B cell (primary cell): ENCODE measurements at places on chromosomes 1 and 21. TPM values are rescaled to one million over a fixed set of nuclear protein-coding genes. Genes with fewer than 3 reads are reported as not detected.

The TMEM59 gene
- polyA plus RNA-seq: 61.8 and 66.3 TPM in 2 replicates

The CR1 gene
- polyA plus RNA-seq: 22.0 and 26.4 TPM in 2 replicates

The ABCA4 gene
- not detected in 2 replicates for polyA plus RNA-seq

The RHOU gene
- polyA plus RNA-seq: 0.09 and 0.12 TPM in 2 replicates

The NES gene
- not detected in 2 replicates for polyA plus RNA-seq

The FDPS gene
- polyA plus RNA-seq: 88.3 and 100 TPM in 2 replicates

The F13B gene
- not detected in 2 replicates for polyA plus RNA-seq

The BRDT gene
- not detected in 2 replicates for polyA plus RNA-seq

The DENND2D gene
- polyA plus RNA-seq: 40.1 and 48.0 TPM in 2 replicates

The RGS18 gene
- 0.09 and 0.71 TPM in 2 replicates for polyA plus RNA-seq

The LRRC7 gene
- not detected in 2 replicates for polyA plus RNA-seq

The SH3BGR gene
- 0.21 and 1.1 TPM in 2 replicates for polyA plus RNA-seq

The KLHDC8A gene
- polyA plus RNA-seq: 0.56 and 0.60 TPM in 2 replicates

The ATP6V1G3 gene
- polyA plus RNA-seq: not detected in 2 replicates

The PYHIN1 gene
- polyA plus RNA-seq: 5.5 and 8.6 TPM in 2 replicates

The CACNA1S gene
- not detected in 2 replicates for polyA plus RNA-seq

The NGF gene
- not detected in 2 replicates for polyA plus RNA-seq

The PROX1 gene
- 0.24 and 0.91 TPM in 2 replicates for polyA plus RNA-seq

The DISP1 gene
- polyA plus RNA-seq: 6.0 and 6.6 TPM in 2 replicates

The RGL1 gene
- 0.09 and 0.12 TPM in 2 replicates for polyA plus RNA-seq

The KRTAP12-3 gene
- not detected in 2 replicates for polyA plus RNA-seq

The OR2M3 gene
- polyA plus RNA-seq: not detected in 2 replicates

The AVPR1B gene
- not detected in 2 replicates for polyA plus RNA-seq

The CLCNKB gene
- not detected in 2 replicates for polyA plus RNA-seq

The FAM72B gene
- polyA plus RNA-seq: 0.45 and 0.52 TPM in 2 replicates

The LHX8 gene
- polyA plus RNA-seq: not detected in 2 replicates

The SERTAD4 gene
- not detected in 2 replicates for polyA plus RNA-seq

The IL12RB2 gene
- polyA plus RNA-seq: not detected in 2 replicates

The AQP10 gene
- 0.06 TPM in 1 of 2 replicates, not detected in the other for polyA plus RNA-seq

The HSPA6 gene
- 2.6 and 8.5 TPM in 2 replicates for polyA plus RNA-seq

The OR6K3 gene
- not detected in 2 replicates for polyA plus RNA-seq

The KCNJ9 gene
- polyA plus RNA-seq: not detected in 2 replicates

The MCOLN3 gene
- 0.04 TPM in 1 of 2 replicates, not detected in the other for polyA plus RNA-seq

The PGLYRP3 gene
- not detected in 2 replicates for polyA plus RNA-seq

The LCE1D gene
- not detected in 2 replicates for polyA plus RNA-seq

The IL22RA1 gene
- polyA plus RNA-seq: 0.09 and 0.10 TPM in 2 replicates

The IGSF5 gene
- not detected in 2 replicates for polyA plus RNA-seq

The FBLIM1 gene
- not detected in 2 replicates for polyA plus RNA-seq

The KCNJ10 gene
- not detected in 2 replicates for polyA plus RNA-seq

The DENND2C gene
- 0.18 and 0.27 TPM in 2 replicates for polyA plus RNA-seq

The C1orf21 gene
- polyA plus RNA-seq: under 0.01 and 0.04 TPM in 2 replicates

The LCE2A gene
- polyA plus RNA-seq: not detected in 2 replicates

The TMEM200B gene
- not detected in 2 replicates for polyA plus RNA-seq

The KIF26B gene
- polyA plus RNA-seq: not detected in 2 replicates

The DTL gene
- 0.39 and 0.89 TPM in 2 replicates for polyA plus RNA-seq

The SLC45A1 gene
- 0.22 and 0.64 TPM in 2 replicates for polyA plus RNA-seq

The PTPN7 gene
- 37.5 and 53.0 TPM in 2 replicates for polyA plus RNA-seq

The GPR153 gene
- 0.04 and 0.09 TPM in 2 replicates for polyA plus RNA-seq

The AMY1C gene
- polyA plus RNA-seq: not detected in 2 replicates

The SPATA21 gene
- polyA plus RNA-seq: 0.01 TPM in 1 of 2 replicates, not detected in the other

The HMCN1 gene
- not detected in 2 replicates for polyA plus RNA-seq
